ENCODE measurements at places on chromosomes 7 and 10.

- DNase-seq, result no peak
Observed at GRCh38 chr7:96415293-96415940, 93.5 kb upstream of the SLC25A13 start.

DNA sequence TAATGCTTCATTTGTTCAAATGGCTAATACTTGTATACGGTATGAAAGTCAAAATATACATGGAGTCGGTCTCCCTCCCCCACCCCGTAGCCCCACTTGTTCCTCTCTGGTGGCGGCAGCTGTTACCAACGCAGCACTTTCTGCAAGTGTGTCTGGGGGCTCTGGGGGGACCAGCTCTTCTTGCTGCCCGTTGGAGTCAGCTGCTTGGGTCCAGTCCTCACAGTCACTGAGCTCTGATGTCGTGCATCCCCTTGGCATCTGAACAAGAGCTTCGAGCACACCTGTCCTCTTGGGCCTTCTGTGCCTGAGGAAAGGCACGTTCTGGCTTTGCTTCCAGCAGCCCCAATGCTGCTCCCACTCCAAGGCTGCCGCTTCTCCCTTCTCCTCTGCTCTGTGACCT is 493.1 kb downstream of the PLXNA4 start:
- DNase-seq, result no peak

DNA sequence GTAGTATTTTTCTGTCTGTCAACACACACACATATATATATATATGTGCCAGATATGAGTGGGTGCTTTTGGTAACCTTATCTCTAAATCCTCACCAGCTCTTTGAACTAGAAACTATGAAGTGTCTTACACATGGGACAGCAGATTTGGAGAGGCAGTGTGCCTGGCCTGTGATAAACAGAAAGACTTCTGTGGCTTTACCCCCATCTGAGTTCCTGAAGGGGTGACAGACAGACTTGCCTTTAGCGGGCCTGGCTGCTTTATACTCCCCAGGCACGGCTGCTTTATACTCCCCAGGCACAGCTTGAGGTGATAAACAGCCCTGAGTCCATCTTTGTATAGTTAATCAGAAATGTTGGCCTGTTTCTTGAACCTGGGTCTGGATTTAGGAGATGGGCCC is 5.6 kb downstream of the BAG3 start:
- DNase-seq, result no peak

DNA sequence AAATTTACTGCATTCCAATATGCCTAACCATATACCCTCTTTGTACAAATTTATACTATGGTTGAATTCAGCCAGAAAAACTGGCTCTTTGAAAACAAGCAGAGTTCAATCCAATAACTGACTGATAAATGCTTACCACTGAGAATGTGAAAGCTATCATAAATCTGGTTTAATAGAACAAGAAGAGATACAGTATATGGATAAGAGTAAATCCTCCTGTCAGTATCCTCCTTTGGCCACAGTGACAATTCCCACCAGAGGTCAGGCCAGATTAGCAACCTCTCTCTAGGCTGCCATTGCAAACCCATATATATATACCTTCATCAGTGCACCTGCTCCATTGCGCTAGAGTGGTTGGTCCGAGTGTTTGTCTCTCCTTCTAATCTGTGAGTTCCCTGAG is 647.2 kb downstream of the GRM8 start:
- no peak for DNase-seq

- no peak for DNase-seq
Observed at GRCh38 chr7:106104721-106105260, 7.3 kb downstream of the SYPL1 start.

DNA sequence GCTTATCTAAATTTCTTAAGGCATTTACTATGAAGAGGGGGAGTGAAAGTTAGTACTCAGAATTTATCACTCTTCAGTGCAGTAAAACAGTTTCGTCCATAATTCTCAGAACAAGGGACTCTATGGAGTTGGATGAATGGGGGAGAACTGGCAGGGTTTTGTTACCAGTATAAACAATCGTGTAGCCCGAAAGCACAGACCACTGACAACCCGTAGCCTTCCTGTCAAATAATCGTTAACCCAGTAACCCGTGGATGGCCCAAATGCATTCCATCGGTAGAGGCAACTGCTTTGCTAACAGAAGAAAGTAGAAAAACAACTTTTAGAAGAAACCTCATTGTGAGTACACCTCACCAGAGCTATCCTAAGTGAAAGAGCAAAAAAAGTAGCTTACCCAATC is 583.9 kb downstream of the NXPH1 start:
- no peak for DNase-seq

- DNase-seq, result no peak
Observed at GRCh38 chr7:157077986-157078644, 60.6 kb upstream of the UBE3C start.

DNA sequence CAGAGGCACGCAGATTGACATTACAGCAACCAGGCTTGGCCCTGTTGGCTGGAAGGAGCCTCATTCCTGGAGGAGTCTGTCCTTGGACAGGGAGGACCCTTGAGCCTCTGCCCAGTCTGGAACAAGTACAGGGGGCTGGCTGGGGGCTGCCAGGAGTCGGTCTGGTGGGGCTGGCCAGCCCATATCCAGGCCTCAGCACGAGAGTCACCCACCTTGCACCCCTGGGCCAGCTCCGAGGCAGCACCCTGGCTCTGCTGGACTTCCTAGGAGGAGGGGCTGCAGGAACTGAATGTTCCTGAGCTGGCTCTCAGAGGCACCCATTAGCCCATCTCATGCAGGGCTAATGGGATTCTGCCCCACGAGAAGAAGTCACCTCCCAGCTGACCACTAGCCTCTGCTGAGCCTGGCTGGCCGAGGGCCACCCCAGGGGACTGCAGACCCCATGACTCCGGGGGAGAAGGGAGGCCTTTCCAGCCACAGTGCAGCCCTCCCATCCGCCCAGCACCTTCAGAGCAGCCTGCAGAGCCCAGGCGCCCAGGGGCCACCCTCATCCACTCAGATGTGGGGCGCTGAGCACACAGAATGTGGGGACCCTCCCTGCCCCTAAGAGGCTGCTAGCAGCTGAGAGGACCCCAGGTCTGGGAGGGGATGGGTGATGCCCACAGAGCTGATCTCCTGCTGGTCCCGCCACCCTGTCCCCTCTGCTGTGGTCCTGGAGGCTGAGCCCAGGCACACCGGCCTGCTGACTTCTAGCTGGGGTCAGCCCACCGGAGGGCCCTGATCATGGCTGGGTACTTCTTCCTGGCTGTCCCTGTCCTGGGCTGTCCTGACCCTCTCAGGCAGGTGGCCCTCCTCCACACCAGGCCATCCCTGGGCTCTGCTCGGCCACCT is 14.8 kb upstream of the INPP5A start:
- no peak for DNase-seq

DNA sequence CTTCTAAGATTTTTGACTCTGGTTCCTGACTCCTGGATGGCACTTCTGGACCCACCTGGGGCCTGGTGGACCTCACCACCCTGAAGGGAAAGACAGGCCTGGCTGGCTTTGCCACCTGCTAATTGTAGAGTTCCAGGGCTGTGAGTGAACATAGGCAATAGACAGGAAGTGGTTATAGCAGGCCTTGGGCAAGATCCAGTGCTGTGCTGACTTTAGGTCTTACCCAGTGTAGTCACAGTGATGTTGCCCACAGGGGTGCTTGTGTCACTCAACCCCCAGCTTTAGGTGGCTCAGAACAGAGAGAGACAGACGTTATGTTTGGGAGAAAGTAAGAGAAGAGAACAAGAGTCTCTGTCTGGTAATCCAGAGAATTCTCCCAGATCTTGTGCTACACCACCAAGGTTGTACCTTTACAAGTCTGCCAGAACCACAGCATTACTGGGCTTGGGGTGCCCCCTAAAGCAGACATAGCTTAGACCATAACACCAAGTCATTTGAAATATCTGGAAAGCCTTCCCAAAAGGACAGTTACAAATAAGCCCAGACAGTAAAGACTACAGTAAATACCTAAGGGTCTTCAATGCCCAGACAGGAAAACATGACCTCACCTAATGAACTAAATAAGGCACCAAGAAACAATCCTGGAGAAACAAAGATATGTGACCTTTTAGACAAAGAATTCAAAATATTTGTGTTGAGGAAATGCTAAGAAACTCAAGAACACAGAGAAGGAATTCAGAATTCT is 303.4 kb downstream of the PCLO start:
- DNase-seq, result peak; percentile 50

GRCh38 chr10:96324447-96324846 is 20.2 kb downstream of the DNTT start:
- no peak for DNase-seq

GRCh38 chr10:22042557-22043326 is 39.2 kb upstream of the DNAJC1 start:
- no peak for DNase-seq
